Astrocyte (in vitro differentiated cells and primary cell): ENCODE measurements at places on chromosomes 3 and 15. TPM values are rescaled to one million over a fixed set of nuclear protein-coding genes. Genes with fewer than 3 reads are reported as not detected.

- DNase-seq, result peak; percentile 98
- peaks cover 61% of the 10 kb centered on the region for H3K4me1 ChIP-seq
- peak overlapping the region; percentile 26 for H3K4me3 ChIP-seq
Observed at GRCh38 chr3:30659270-30660130, 53.1 kb downstream of the TGFBR2 start.

- H3K27me3 ChIP-seq, result no peaks in the 10 kb centered on the region
- no peaks in the 10 kb centered on the region for H3K4me1 ChIP-seq
- H3K27ac ChIP-seq, result no peak overlapping the region
- no peak for DNase-seq
- H3K4me3 ChIP-seq, result no peak overlapping the region
Observed at GRCh38 chr3:34200576-34200975, 402.1 kb downstream of the PDCD6IP start.

DNA sequence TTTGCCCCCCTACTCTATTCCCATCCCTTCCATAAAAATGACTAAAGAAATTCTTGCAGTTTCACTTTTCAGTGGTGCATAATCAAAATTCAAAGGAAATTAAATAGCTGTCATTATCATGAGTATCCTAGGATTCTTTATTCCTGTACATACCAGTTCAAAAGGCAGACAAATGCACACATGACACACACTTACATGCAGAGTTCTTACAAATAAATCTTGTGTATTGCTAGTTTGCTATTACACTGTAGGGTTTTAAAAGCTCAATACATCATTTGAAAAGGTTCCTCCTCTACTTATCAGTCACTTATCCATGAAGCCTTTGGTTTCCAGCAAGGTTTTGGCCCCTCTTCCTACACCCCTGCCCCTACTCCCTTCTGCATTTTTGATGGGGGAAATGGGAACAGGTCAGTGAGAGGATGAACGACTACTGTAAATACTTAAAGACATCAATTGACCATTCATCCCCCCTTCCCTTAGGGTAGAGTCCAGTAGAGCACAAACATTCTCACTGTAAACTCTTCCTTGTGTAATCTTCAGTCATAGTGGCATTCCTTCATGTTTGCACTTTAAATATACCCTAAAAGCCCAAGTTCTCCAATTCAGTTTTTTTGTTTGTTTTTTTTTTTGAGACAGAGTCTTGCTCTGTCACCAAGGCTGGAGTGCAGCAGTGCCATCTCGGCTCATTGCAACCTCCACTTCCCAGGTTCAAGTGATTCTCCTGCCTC, 92.6 kb downstream of the SUCLG2 start:
- H3K36me3 ChIP-seq, result no peaks in the 10 kb centered on the region
- DNase-seq, result no peak
- no peak overlapping the region for H3K27ac ChIP-seq
- H3K27me3 ChIP-seq, result no peaks in the 10 kb centered on the region
- no peak overlapping the region for H3K4me3 ChIP-seq

GRCh38 chr3:46824211-46824970, 38.9 kb downstream of the MYL3 start:
- no peaks in the 10 kb centered on the region for H3K4me1 ChIP-seq
- peaks cover 4% of the 10 kb centered on the region for H3K27me3 ChIP-seq
- no peak overlapping the region for H3K4me3 ChIP-seq
- no peak for DNase-seq

DNA sequence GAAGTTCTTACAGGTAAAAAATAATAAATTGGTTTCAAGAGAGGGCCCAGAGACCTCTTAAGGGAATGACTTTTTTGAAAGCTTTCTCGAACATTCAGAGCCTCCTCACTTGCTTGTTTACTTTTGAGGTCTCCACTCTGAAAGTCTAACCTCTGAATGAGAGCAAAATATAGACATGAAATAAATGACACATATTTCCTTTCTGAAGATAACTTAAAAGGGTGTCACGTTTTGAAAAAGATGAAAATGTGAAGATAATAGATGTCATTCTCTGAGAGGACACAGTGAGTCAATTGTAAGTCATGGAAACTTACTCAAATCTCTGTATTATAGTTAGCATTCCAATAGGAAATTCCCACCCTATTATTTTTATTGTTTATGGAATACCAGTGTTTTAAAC, 44.6 kb downstream of the HACD2 start:
- H3K4me1 ChIP-seq, result peaks cover 7% of the 10 kb centered on the region
- DNase-seq, result peak; percentile 31
- no peaks in the 10 kb centered on the region for H3K36me3 ChIP-seq
- no peaks in the 10 kb centered on the region for H3K27me3 ChIP-seq

DNA sequence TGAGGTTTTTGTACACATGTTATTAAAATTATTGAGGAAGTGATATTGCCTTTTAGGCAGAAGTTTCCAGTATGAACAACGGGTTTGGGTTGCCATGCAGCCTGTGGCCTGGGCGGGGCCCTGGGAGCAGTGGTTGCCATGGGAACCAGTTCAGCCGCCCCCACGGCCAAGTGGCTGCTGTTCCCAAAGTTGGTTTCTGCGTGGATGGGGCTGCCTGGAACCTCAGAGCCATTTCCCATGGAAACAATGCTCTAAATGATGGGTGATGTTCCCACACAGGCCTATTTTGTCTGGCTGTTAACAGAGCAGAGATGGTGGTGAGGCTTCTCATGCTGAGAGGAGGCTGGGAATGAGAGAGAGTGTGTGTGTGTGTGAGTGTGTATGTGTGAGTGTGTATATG, 19.5 kb downstream of the MRAS start:
- no peaks in the 10 kb centered on the region for H3K36me3 ChIP-seq
- no peak overlapping the region for H3K4me3 ChIP-seq
- H3K27me3 ChIP-seq, result no peaks in the 10 kb centered on the region

GRCh38 chr3:191523148-191523547, 62.2 kb downstream of the PYDC2 start:
- no peak overlapping the region for H3K27ac ChIP-seq
- DNase-seq, result no peak
- H3K27me3 ChIP-seq, result no peaks in the 10 kb centered on the region
- H3K4me1 ChIP-seq, result no peaks in the 10 kb centered on the region
- no peaks in the 10 kb centered on the region for H3K36me3 ChIP-seq

- H3K4me3 ChIP-seq, result no peak overlapping the region
- DNase-seq, result no peak
- no peaks in the 10 kb centered on the region for H3K27me3 ChIP-seq
- H3K4me1 ChIP-seq, result peaks cover 4% of the 10 kb centered on the region
- H3K27ac ChIP-seq, result no peak overlapping the region
Observed at GRCh38 chr3:33062866-33063265, 34.1 kb downstream of the GLB1 start.

- H3K4me3 ChIP-seq, result no peak overlapping the region
- no peaks in the 10 kb centered on the region for H3K36me3 ChIP-seq
- H3K4me1 ChIP-seq, result no peaks in the 10 kb centered on the region
- no peak for DNase-seq
- no peak overlapping the region for H3K27ac ChIP-seq
- H3K27me3 ChIP-seq, result no peaks in the 10 kb centered on the region
Observed at GRCh38 chr15:86572368-86572841, 492.7 kb downstream of the AGBL1 start.

The ALG1L2 gene
- 0.41 and 0.94 TPM in 2 replicates for total RNA-seq

The CCNB2 gene
- total RNA-seq, result 5.9 and 7.9 TPM in 2 replicates

The CHRD gene
- total RNA-seq, result 3.4 and 5.6 TPM in 2 replicates
